Stimulated activated CD8-positive, alpha-beta memory T cell treated with anti-CD3 and anti-CD28 coated beads, Interleukin-15, amount 100 ng/mL, for 1 hour (primary cell): ENCODE measurements at places on chromosomes 11 and 22.

DNA sequence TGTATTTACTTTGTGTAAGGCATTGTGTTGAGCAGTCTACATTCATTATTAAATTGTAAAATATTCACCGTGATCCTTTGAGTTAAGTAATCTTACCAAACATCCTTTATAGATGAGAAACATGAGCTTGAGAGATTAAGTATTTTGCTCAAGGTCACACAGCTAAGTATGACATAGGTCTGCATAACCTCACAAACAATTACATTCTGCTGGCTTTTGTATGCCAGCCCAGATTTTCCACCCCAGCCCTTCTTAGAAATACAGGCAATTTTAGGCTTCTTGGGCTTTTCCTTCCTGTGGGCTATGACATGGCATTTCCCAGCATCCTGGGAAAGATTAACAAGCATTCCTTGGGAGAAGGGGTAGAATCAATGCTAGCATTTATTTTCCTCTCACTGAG lies 357.3 kb downstream of the NELL1 start:
- DNase-seq: no peak

GRCh38 chr11:38598418-38598817 lies 2000.4 kb upstream of the RAG2 start:
- no peak for DNase-seq

- no peak for DNase-seq
These were observed 453.5 kb downstream of the OPCML start for GRCh38 chr11:133078591-133079404.

- DNase-seq: no peak
These were observed 428 bp downstream of the SCN3B start for GRCh38 chr11:123653827-123654565.

DNA sequence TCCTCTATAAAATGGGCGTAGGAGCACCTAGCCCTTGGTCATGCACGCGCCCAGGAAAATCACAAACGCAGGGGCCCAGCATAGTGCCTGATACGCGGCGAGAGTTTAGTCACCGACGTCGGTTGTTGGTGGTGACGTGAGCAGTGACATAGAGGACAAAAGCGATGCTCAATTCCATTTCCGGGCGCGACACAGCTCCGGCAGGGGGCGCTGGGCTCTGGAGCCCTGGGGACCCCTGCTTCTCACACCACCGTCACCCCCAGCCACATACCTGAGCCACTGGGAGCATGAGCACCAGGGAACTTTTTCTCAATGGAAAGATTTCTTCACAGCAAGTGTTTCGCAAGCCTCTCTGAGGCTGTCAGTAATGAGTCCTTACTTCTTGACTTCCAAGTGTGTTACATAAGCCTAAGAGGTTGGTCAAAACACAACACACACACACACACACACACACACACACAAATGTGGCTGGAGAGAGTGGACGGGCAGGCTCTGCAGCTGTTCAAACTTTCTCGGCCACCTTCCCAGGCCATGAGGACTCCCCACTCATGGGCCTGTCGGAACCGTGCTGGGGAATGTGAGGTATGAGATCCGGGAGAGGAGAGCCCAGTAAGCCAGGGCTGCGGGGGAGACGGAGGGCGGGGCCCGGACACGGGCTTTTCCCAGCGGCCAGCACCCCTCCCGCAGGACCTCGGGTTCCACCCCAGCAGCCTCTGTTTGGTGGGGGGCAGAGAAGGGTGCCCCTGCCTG lies 36.9 kb upstream of the LINC01488 start:
- DNase-seq: no peak

DNA sequence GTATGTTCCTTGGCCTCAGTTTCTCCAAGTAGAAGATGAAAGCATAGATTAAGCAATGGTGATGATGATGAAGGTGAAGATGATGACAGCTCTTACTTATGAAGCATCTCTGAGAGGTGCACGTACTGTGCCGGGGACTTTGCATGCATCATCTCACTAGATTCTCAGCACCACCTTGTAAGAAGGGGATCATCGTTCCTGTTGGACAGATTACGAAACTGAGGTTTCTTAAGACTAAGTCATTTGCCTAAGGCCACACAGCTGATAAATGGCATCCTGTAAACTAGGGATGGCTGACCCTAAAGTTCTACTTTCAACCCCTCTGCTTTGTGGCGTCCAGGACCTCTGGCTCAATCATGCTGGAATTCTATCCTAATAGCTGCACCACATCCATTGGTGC lies 8.7 kb downstream of the MS4A15 start:
- DNase-seq: no peak

DNA sequence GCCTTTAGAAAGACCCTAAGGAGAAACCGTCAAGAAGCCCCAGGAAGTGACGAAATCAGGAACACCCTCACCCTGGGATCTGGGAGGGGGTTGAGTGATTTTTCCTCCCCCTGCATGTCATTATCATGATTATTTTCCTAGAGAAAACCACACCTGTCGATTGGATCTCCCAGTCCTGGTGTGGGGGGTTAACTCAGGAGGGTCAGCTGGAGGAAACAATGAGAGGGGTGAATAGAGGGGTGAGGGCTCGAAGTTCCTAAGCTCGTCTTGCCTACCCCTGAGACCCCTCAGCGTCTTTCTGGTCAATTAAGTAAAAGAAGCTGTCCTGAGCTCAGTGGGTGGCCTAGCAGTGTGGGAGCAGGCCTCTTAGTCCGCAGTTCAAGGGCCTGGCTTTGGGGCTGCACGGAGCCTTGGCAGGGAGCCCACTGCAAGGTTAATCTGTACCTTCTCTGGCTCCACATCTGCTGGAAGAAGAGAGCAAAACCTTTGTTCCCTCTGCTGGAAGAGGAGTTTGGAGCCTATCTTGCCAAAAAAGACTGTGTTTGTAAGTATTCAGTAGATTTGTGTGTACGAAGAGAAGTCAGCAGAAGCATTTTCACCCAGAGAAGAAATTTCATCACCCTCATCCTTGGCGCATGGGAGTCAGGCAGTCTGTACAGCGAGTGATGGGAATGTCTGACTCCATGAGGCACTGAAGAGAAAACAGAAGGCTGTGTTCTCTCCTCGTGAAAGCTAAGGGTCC lies 34.2 kb upstream of the FTH1 start:
- no peak for DNase-seq

DNA sequence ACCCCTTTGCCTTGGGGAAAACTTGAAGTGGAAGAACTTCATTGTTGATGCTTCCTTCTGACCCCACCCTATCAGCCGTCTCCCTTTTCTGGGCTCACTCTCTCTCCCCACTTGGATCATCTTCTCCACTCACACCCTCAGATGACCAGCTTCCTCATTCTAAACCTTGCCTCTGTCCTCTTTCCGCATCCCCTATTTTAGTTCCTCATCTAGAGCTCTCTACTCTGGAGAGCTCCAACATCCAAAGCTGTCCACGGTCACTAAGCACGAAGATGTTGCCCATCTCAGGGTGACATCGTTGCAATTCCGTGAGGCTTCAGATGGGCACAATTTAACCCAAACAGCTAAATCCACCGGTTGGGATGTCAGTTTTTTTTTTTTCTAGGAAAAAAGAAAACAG lies 31.6 kb upstream of the ME3 start:
- DNase-seq: no peak

DNA sequence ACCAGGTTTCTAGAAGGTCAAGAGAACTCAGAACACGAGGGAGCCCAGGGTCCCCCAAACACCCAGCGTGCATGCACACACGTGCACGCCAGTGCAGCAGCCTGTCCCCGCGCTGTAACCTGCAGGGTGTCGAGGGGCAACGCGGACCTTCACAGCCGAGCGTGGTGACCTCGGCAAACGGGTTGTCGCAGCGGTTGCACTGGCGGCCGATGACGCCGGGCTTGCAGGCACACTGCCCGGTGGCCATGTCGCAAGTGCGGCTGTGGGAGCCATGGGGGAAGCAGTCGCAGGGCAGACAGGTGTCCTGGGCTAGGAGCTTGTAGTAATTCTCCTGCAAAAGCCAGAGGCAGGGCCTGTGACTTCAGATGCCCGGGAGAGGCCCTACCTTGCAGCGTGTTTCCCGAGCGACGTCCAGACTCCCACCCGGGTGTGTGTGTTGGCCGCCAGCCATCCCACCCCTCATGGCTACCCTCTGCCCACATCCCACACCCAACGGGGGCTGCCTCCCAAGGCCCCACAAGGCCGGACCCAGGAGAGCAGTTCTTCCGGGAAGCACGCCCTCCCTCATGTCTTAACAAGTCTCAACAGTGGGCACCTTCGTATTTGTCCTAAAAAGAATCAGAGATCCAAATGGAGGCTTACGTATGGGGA lies 56.1 kb downstream of the TRMU start:
- no peak for DNase-seq

- no peak for DNase-seq
These were observed 1.4 kb downstream of the SPCS2 start for GRCh38 chr11:74950374-74950969.
